GM23248 (cell line): ENCODE measurements at places on chromosomes 5 and 9. TPM values are rescaled to one million over a fixed set of nuclear protein-coding genes. Genes with fewer than 3 reads are reported as not detected.
A peak's percentile ranks its signal among the peaks of the same experiment; 100 is the strongest.

Gene TRPM3
- not detected in 2 replicates for total RNA-seq

DNA sequence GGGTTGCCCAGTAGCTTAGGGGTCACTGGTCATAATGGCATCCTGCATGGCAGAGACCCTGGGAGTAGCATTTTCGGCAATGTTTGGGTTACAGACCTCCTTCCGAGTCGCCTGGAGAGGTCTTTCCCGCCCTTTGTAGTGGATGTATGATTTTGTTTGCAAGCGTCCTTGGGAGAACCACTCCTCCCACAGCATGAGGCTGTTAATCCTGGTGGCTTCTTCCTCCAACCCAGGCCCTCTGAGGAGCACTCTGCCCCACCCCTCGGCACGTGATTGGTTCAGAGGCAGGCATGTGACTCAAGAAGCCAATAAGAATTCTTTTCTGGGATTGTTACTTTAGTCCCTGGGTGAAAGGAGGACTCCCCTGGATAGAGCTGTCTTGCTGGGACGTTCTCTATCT, 30.2 kb upstream of the GRHPR start:
- DNase-seq = no peak

GRCh38 chr5:96881511-96882115, 5.3 kb downstream of the ERAP2 start:
- DNase-seq = peak; percentile 66

Gene TLR4
- total RNA-seq = 11.9 and 13.8 TPM in 2 replicates

Gene TBC1D9B
- 55.7 and 64.4 TPM in 2 replicates for total RNA-seq

DNA sequence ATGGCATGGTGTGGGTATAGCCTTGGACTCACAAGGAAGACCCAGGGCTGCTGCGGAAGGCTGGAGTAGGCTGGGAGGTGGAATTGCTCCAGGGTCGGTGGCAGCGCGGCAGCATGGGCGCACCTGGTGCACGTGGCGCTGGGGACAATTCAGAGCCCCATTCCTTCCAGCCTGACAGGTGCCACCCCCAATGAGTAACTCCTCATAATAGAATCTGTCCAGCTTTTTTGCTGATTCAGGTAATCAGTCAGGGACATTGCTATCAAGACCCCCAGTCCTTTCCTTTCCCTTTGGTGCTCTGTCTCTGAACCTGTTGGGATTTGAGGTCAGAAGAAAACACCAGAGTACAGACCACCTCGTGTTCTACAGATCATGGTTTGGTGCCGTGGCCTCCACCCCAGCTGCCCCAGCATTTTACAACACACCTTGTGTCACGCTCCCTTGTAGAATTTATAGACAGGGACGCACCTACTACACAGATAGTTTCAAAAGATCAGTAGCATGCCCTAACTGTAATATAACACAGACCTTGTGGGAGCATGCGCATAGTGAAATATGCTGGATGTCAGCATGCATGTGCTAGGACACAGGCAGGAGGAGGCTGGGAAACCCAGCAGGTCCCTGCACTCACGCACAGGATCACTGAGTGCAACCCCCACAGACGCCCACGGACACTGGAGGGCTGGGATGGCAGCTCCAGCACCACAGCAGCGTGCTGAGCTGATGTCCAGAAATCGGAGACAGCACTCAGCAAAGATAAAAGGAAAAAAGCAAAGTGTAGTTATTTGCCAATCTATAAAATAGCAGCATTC, 47.9 kb upstream of the CTSL start:
- DNase-seq = no peak

DNA sequence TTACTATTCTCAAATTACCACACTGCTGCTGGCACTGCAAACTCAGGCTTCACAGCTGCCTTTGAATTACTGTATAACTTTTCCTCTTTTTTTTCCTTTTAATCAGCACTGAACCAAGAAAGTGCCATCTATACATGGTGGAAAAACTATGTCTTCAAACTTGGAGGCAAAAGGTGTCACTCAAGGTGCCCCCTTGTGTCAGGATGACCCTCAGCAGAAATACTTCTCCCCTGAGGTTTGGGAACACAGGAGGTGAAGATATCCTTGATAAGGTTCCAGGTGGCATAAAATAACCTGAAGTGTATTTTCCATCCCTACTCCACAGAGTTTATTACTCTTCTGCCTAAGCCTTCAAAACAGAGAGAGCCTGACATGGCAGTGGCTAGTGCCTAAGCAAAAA, 14.5 kb downstream of the FRMD3 start:
- no peak for DNase-seq

DNA sequence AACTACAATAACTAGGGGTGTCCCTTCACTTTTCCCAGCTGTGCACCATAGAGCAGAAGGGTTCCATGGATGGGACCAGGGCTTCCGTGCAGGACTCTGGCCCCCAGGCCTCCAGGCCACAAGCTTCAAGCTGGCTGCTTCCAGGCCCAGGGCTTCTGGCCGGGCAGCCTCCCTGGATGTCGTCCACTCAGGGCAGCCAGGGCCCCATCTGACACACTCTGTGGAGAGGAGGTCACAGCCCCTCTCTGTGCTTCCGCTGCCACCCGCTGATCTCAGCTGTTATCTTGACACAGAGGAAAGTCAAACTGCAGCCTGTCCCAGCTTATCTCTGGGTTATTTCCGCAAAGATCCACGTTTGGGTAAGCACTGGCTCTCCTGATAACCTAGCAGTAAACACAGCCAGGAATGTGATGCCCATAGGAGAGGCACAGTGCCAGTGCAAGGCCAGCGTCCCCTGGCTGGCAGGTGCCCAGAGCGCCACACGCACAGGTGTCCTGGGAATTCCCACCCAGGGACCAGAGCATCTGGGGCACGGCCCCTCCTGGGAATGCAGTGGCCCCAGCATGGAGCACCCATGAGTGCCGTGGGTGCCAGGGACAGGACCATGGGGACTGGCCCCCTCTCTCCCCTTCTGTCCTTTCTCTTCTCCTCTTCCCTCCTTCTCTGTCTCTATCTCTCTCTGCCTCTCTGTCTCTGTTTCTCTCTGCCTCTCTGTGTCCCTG, 15.6 kb upstream of the SLC6A19 start:
- DNase-seq = no peak

DNA sequence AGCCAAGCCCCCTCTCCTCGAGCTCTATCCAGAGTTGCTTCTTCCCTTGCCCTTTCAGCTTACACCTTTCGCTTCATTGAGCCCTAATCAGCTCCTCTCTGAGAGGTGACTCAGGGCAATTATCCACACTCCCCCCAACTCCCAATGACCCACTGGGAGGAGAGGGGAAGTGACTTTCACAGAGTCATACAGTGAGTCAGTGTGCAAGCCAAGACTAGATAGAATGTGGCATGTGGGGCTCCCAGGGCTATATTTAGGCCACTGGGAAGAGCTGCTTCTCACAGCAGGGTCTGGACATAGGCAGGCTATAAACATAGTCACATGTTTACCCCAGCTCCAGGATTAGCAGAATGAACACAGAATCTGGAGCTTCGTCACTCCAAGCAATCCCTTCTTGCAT, 57.4 kb downstream of the NRG2 start:
- peak; percentile 95 for DNase-seq

DNA sequence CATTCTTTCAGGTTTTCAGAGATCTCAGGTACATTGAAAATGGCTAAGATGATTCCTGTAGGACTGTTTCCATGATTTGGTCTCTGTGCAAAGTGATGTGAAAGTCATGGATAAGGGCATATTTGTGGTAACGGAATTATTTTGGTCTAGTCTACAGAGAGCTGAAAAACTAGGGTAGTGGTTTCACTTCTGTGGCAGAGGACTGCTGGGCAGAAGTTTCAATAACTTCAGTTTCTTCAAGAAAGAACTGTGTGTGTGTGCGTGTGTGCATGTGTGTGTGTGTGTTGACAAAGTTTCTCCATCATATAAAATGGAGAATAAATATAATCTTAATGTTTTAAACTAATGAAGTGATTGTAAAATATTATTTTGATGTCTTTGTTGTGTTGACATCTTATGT, 4.3 kb downstream of the CNOT8 start:
- peak; percentile 20 for DNase-seq

DNA sequence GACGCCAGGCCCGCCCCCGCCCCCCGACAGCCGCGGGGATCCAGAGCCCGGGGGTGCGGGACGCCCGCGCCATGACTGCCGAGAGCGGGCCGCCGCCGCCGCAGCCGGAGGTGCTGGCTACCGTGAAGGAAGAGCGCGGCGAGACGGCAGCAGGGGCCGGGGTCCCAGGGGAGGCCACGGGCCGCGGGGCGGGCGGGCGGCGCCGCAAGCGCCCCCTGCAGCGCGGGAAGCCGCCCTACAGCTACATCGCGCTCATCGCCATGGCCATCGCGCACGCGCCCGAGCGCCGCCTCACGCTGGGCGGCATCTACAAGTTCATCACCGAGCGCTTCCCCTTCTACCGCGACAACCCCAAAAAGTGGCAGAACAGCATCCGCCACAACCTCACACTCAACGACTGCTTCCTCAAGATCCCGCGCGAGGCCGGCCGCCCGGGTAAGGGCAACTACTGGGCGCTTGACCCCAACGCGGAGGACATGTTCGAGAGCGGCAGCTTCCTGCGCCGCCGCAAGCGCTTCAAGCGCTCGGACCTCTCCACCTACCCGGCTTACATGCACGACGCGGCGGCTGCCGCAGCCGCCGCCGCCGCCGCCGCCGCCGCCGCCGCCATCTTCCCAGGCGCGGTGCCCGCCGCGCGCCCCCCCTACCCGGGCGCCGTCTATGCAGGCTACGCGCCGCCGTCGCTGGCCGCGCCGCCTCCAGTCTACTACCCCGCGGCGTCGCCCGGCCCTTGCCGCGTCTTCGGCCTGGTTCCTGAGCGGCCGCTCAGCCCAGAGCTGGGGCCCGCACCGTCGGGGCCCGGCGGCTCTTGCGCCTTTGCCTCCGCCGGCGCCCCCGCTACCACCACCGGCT, 1.0 kb downstream of the FOXE1 start:
- peak; percentile 56 for DNase-seq

GRCh38 chr9:20270161-20270560, 352.1 kb downstream of the MLLT3 start:
- peak; percentile 5 for DNase-seq

Gene SPATA31C1
- total RNA-seq = not detected in 2 replicates

GRCh38 chr5:132947671-132948070, 15.8 kb downstream of the AFF4 start:
- peak; percentile 40 for DNase-seq
